ENCODE measurements at places on chromosomes 1 and 21. TPM values are rescaled to one million over a fixed set of nuclear protein-coding genes. Genes with fewer than 3 reads are reported as not detected.

Gene ASPM
- 48.3 TPM for total RNA-seq

Gene LMNA
- 101 TPM for total RNA-seq

Gene OR6K3
- total RNA-seq = not detected

Gene TMPRSS15
- total RNA-seq = not detected

Gene EFHD2
- 48.3 TPM for total RNA-seq

Gene PSMG1
- total RNA-seq = 88.8 TPM

Gene SMCP
- total RNA-seq = not detected
